ENCODE measurements at places on chromosomes 5 and 9.

GRCh38 chr5:39566029-39566428, 141.2 kb upstream of the DAB2 start:
- DNase-seq = no peak

DNA sequence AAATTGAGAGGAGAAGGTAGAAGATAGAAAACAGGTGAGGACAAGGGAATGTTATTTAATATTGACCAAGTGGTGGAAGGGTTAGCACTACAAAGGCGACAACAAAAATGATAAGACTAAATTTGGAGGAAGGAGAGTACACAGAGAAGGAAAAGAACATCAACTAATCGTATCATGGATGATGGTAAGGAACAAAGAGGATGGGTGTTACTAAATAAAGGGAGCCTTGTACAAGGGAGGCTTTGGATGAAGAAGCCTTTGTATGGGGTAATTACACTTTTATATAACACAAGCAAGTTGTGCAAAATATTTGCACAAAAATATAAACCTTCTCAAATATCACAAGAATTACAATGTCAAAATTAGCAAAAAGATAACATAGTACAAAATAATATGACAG, 125.7 kb downstream of the ZNF608 start:
- DNase-seq = no peak

DNA sequence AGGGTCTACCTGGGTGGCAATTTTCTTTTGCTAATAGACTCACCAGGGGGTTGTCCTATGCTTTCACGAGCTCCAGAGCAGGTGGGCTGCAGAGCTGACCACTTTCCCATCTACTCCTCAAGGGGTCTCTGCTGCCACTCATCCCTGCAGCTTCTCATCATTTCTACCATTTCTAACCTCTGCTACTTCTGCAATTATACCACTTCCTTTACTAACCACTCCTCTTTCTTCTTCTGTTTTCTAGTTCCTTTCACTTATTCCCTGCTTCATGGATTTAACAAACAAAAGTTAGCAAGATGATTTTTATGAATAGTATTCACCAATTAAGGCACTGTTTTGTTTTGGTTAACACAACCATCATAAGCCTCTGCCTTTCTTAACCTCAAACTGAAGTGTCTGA, 34.5 kb upstream of the NIPBL start:
- no peak for DNase-seq

- no peak for DNase-seq
Observed at GRCh38 chr9:131260751-131261452, 15.4 kb downstream of the FAM78A start.

DNA sequence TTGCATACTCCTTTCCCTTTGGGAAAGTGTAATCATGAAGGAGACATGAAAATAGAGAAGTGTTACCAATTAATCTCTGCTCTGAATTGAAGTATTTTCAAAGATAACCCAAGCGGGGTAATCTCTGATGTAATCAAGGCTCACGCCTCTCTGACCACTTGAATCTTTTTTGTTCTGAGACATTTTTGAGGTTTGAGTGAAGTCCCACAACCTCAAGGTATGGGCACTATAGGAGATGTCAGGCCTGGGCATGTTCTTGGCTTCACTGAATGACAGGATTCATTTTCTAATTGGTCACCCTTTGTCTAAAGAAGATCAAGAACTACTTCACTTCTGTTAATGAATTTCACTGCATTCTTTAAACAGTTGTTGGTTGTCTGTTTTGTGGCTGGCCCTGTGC, 23.7 kb downstream of the ENHO start:
- no peak for DNase-seq

DNA sequence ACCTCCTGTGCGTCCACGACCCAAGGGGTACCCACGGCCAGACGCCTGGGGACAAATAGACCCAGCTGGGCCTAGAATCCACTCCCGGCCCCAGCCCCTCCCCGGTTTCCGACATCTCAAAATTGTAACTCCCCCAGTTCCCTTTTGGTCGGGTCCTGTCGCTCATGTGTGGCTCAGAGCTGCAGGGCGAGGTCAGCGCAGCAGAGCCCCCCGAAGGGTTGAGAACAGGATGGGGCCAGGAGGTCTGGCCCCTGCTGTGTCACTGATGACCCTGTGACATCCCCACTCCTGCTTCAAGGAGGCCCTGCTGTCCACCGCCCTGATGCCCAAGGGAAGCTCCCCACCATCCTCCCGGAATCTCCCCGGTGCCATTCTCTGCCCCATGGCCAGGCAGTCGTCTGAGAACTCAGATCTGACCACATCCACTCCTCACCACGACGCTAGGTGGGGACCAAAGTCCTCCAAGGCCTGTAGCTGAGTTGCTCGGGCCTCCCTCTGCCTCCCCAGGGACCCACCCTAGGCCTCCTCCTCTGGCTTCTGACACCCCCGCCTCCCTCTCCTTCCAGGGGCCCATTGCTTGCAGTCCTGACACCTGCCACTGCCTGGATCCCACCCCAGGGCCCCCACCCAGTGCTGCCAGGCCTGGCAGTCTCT, 3.9 kb downstream of the SLC9A3 start:
- DNase-seq = no peak

DNA sequence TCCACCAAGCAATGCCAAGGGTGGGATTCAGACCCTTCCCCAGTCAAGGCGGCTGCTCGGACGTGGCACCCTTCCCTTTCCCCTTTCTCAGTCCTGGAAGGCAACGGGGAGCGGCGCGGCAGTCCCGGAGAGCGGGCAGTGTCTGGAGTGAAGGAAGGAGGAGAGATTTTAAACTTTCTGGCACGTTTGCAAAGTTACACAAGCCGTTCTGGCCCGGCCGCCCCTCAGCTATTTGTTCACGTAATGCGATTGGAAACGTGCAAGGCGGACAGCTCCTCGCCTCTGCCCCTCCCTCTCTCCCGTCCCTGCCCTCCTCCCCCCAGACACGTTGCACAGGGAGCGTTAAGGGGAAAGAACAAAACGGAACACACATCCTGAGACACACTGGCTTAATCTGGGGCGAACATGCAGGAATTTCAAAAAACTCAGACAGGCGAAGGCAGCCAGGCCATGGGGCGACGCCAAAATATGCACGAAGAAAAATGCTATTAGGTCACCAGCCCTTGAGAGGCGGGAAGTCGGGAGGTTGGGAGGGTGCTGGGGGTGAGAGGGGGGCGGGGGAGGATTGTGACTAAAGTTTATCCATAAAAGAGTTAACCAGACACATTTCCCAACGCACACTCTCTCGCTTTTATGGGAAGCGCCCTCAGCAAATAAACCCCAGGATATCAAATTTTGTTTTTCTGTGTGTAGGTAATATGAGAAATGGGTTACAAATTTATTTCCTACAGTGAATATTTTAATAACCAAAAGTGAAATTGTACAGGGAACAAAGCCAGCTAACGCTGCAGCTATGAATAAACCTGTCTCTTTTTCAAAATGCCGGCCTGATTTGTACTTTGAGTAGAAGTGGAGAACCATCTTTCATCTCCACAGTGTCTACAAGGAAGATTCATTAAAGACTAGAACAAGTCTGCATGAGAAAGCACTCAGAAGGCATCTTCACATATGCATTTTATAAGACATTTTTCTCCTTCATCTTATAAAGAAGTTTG, at the start of gene LOX:
TSS of gene LOX (minus strand) at position 144 of the 995 bp plus-strand sequence. CDS start 274 bp downstream, outside the sequence.
- DNase-seq = peak; percentile 93

DNA sequence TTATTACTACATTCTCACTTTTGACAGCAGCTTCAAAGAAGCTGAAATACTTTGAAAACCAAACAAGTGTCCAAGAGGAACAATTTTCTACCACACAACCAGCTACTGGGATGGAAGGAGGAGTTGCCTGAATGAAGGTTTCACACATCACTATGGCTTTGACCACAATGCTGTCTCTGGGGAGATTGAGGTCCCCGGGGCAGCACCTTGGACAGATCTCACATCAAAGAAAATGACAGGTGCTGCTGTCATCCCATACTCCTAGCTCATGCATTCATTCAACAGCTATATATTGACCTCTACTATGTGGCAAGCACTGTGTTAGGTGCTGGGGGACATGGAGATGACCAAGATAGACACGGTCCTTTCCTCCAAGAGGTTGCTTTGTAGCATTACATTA, 233.2 kb upstream of the RASEF start:
- no peak for DNase-seq

- DNase-seq = no peak
Observed at GRCh38 chr5:75260708-75261107, 24.0 kb upstream of the ANKRD31 start.

DNA sequence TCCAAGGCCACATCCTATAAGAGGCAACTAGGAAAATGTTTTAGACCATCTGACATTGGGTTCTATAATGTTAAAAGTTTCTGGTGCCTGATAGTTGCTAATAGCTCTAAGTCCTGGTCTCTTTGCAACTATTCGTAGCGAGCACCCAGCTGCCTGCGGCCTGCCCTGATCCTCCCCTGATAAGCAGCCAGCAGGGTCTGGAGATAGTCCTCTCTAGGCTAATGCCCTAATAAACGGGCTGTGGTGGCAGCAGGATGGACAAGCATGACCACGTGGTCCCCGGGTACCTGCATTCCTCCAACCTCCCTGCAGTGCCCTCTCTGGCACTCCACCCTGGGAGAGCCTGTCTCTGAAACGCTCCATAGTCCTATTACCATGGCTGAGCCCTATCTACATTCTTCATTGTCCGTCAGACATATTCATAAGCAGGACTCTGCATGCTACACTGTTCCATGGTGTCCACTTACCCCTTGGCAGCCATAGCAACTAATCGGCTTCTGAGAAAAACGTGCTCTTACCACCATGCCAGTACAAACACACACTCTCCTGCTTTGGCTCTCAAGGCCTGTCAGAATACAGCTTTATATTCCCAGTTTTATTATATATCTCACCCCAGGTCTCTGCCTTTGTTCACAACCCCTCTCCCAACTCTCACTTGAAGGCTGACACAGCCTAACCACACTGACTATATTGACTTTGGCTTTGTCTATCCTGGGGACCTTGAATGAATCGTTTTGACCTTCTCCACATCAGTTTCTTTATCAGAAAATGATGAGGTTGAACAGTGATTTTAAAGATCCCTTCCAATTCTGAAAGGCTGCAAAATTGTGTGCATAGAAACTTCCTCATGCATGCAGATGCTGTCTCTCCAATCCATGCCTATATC, 49.9 kb upstream of the DAPK1 start:
- no peak for DNase-seq

DNA sequence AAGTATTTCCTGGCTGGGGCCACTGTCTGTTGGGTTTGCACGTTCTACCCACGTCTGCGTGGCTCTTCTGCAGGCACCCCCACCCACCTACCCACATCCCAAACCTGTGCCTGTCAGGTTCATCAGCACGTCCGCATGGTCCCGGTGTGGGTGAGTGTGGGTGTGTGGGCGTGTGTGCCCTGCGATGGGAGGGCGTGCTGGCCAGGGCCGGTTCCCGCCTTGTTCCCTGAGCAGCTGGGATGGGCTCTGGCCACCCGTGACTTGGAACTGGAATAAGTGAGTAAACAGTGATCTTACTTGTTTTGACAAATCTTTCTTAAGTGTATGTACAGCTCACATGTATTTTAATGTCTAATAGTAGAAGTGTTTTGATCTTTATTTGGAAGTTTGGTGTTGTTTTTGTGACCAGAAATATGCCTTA, 20.4 kb downstream of the ERGIC1 start:
- DNase-seq = peak; percentile 82

DNA sequence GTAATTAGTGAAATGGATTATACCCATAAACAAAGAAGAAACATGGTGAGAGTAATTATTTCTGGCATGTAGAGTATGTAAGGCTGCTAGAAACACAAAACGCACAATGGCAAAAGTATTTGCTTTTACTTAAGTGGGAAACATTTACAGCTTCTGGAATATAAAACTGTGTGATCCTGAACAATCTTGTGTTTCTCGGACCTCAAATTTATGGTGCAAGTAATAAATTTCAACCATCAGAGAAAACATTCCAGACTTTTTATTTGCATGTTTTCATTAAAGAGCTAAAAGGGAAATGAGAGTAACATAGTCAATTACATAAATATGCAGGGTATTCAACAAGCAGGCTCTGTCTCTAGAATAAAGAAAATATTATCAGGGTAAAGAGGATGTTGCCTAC, 17.2 kb upstream of the PRR16 start:
- no peak for DNase-seq

GRCh38 chr5:96885518-96886338, 9.4 kb downstream of the ERAP2 start:
- DNase-seq = no peak

- no peak for DNase-seq
Observed at GRCh38 chr5:147450606-147451005, 59.3 kb downstream of the DPYSL3 start.

DNA sequence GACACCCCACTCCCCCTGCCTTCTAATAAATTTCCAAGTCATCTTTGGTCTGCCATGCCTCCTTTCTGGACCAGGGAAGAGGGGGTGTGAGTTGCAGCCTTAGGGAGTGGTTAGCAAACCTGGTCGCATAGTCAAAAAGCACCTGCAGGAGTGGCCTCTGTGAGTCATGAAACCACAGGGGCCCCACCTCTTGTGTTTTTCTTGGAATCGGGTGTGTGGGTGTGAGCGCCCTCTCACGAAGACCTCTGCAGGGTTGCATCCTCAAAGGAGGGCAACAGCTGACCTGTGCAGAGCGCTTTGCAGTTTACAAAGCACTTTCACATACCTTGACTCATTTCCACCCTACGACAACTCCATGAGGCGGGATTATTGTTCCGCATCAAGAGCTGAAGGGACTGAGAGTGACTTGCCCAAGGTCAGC, 36.8 kb upstream of the TEX48 start:
- DNase-seq = no peak

DNA sequence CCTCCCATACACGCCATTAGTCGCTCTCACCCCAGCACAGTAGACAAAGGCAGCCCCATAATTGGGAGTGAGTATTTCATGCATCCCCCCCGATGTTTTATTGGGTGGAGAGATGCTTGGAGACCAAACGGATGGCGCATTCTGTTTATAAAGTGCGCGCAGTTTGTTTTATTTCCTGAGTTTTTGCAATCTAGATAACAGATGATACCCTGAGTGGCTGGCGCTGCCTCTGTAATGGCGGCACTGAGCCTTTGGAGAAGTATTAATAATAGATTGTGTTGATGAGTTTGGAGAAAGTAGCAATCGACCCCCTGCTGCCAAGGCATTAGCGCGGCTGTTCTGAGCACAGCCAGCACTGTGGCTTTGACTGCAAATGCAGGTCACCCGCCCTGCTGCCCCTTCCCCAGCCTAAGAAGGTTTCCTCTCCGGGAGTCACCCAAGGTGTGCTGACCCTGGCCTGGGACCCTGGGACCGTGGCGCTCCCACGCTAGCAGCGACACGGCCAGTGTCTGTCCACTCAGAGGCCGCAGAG, 74.3 kb downstream of the LMX1B start:
- DNase-seq = no peak

All from fibroblast of mammary gland (primary cell).